ENCODE measurements at places on chromosomes 6 and 20. TPM values are rescaled to one million over a fixed set of nuclear protein-coding genes. Genes with fewer than 3 reads are reported as not detected.

GRCh38 chr6:63014290-63014689 is 197.0 kb upstream of the FKBP1C start:
- no peak for DNase-seq

GRCh38 chr6:144931172-144932035 is 646.3 kb downstream of the UTRN start:
- no peak for DNase-seq

DNA sequence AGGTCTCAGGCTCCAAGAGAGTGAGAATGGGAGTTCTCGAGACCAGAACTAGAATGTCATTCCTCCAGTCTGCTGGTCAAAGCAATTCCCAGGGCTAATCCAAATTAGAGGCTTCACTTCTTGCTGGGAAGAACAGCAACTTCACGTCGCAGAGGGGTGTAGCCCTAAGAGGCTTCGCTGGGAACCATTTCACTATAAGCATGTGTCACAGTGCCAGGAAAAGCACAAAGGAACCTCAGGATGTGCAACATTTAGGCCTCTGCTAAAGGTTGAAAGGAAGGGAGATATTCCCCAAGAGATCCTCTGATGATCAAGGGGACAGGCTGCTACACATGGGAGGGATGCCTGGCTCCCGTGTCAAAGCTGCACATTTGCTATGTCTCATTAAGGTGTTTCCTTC is 35.9 kb upstream of the NXT1 start:
- no peak for DNase-seq

DNA sequence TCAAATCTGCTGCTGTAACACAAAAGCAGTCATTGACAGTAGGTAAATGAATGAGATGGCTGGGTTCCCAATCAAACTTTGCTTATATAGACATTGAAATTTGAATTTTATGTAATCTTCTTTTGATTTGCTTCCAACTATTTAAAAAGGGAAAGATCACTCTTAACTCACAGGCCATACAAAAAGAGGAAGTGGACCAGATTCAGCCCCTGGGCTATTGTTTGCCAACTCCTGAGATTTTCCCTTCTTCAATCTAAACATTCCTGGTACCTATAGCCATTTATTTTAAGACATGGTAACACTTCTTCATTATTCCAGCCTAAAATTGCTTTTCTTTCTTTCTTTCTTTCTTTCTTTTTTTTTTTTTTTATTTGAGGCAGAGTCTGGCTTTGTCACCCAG is 260.6 kb downstream of the TFAP2A start:
- no peak for DNase-seq

DNA sequence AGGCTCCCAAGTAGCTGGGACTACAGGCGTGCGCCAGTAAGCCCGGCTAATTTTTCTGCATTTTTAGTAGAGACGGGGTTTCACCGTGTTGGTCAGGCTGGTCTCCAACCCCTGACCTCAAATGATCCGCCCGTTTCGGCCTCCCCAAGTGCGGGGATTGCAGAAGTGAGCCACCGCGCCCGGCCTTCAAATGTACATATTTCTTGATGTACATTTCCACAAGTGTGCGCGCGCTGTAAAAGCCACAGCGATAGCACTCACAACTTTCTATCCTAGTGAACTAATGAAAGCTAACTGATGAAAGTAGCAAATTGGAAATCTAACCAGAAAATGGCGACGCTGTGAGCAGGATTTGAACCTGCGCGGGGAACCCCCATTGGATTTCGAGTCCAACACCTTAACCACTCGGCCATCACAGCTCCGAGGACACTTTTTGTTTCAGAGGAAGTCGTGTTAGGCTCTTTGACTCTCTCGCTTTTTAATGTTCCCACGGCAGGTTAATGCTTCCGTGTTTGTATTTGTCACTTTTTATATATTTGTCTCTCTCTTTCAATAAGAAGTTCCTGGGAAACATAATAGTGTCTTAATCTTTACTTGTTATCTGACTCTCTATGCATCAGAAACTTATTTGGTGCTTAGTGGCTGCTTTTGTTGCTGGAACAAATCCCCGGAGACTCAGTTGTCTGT is 199.4 kb upstream of the ZNF184 start:
- DNase-seq, result no peak

DNA sequence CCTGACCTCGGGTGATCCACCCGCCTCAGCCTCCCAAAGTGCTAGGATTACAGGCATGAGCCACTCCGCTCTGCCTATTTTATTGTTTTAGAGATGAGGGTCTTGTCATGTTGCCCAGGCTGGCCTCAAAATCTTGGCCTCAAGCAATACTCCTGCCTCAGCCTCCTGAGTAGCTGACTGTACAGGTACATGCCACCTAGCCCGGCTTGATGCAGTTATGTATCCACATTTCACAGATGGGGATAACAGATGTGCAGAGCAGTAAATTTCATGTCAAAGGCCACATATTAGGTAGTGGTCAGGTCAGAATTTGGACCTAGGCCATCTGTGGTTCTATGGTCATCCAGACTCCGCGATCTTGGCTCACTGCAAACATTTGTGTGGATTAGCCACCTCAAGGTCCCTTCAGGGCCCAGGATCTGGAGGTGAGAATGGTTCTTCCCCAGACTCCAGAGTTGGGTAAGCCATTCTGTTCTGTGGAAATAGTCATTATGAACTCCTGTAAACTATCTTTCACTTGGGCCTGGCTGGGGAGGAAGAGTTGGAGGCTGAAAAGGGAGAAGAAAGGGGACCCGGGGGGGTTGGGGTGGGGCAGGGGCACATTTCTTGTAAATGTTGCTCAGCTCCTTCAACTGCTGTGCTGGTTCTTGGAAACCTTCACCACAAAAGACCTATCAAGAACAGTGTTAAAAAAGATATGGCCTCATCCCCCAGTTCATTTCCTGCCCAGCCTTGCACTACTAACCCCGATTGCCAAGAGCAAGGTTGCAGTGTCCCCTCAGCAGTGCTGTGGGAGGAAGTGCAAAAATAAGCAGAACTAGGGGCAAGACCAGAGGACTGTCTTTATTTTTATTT is 13.0 kb downstream of the PIM1 start:
- DNase-seq, result no peak

The SLCO4A1 gene
- 28.2 TPM for total RNA-seq

The EEF1A2 gene
- total RNA-seq, result 1.1 TPM

- no peak for DNase-seq
Observed at GRCh38 chr20:24658920-24659660, 189.7 kb downstream of the SYNDIG1 start.

DNA sequence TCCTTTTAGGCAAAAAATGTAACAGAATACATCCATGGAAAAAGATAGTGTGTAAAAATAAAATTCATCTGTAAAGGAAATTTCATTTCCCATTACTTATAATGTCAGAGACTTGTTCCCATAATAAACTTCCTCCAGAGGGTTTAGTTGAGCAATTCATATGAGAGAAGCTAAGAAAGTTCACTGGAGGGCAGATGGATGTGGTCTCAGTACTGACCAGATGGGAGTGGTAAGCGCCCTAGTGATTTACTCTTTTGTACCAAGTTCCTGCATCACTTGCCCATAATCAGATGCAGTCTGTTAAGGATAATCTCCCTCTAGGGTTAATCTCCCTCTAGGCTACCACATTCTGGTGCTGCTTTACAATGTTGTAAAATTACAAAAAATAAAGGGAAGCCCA is 61.7 kb downstream of the ESF1 start:
- no peak for DNase-seq

The APOM gene
- 2.6 TPM for total RNA-seq

The TUBB2B gene
- 80.7 TPM for total RNA-seq

The FOXQ1 gene
- total RNA-seq, result 0.18 TPM

The TRIM40 gene
- not detected for total RNA-seq

DNA sequence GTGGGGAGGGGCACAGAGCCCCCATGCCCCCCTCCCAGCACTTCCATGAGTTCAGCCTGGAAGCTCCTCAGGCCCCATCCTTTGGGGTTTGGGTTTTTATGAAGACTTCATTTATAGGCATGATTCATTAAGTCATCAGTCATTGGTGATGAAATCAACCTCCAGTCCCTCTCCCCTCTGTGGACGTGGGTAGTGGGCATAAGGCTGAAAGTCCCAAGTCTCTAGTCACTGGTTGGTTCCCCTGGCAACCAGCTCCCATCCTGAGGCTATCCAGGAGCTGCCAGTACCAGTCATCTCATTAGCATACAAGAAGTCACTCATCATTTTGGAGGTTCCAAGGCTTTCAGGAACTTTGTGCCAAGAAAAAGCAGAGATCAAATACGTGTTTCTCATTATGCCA is 9.2 kb downstream of the TGM3 start:
- DNase-seq, result no peak

DNA sequence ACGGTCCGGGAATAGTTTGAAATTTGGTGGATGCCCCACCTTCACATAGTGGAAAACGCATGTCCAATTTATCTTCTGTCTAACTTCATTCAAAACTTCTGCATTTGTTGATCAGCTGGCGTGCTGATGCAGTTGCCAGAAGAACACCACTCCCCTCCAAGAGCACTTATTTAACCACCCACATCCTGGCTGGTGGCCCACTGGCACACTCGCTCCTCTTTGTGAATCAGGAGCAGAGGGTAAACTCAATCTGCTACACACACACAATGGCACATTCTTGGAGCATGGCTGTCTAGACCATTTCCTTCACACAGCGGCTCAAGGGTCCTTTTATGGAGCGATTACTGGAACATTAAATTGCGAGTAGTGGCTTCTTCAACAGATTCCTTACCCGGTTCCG is 55.1 kb upstream of the CEP162 start:
- DNase-seq, result no peak

- DNase-seq, result peak; percentile 15
Observed at GRCh38 chr20:50727792-50728485, 3.4 kb upstream of the PARD6B start.

The ZNF322 gene
- total RNA-seq, result 38.7 TPM

- no peak for DNase-seq
Observed at GRCh38 chr20:9981829-9982228, 53.0 kb upstream of the ANKEF1 start.

- no peak for DNase-seq
Observed at GRCh38 chr6:127436578-127437110, 22.5 kb downstream of the KIAA0408 start.

The TUBB2A gene
- total RNA-seq, result 76.0 TPM

The RHAG gene
- not detected for total RNA-seq

DNA sequence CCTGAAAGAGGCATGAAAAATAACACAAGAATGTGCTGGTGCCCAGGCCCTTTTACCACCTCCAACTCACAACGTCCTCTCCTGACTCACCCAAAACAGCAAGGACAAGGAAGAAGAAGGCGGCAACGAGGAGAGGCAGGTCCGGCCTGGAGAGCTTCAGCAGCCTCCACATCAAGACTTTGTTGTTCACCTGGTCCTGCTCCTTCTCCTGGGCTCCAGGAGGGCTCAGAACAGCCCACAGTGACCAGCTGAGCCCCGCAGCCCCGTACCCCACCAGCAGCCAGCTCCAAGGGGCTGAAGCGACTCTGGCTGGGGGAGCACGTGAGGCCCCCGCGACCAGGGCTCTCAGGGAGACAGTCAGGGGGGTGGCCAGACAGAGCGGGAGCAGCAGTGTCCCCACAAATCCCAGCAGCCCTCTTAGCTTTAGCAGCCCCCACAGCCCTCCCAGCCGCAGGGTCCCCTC is 857 bp downstream of the TAP2 start:
- no peak for DNase-seq

The SLC25A27 gene
- 30.9 TPM for total RNA-seq

GRCh38 chr20:16314320-16314719 is 258.9 kb downstream of the KIF16B start:
- DNase-seq, result no peak

The DEFB124 gene
- total RNA-seq, result 3.2 TPM

DNA sequence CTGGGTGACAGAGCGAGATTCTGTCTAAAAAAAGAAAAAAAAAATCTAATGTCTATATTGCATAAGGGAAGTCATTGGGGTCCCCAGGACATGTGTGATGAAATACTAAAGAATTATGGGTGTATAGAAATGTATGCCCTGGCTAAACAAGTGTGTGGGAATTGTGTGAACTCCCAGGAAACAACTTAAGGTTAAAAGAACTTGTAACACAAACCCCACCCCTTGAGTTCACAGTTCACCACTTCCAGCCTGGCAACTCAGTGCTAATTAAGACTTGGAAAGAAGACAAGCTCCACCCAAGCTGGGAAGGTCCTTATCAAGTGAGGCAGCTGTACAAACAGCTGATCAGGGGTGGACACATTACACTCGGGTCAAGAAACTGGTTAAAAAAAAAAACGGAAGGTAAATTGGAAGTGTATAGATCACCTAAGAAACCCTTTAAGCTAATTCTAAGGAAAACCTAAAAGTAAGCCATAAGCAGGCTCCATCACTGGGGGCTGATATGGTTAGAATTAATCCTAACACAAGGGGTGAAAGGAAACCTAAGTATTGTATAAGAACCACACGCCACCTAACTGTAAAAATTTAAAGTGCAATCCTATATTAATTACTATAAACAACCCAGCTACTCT is 25.2 kb downstream of the HLA-A start:
- no peak for DNase-seq

- DNase-seq, result no peak
Observed at GRCh38 chr6:169700296-169700695, 1.5 kb downstream of the WDR27 start.

The MAK gene
- not detected for total RNA-seq

GRCh38 chr6:124490122-124490521 is 472.1 kb upstream of the RNF217 start:
- DNase-seq, result no peak

DNA sequence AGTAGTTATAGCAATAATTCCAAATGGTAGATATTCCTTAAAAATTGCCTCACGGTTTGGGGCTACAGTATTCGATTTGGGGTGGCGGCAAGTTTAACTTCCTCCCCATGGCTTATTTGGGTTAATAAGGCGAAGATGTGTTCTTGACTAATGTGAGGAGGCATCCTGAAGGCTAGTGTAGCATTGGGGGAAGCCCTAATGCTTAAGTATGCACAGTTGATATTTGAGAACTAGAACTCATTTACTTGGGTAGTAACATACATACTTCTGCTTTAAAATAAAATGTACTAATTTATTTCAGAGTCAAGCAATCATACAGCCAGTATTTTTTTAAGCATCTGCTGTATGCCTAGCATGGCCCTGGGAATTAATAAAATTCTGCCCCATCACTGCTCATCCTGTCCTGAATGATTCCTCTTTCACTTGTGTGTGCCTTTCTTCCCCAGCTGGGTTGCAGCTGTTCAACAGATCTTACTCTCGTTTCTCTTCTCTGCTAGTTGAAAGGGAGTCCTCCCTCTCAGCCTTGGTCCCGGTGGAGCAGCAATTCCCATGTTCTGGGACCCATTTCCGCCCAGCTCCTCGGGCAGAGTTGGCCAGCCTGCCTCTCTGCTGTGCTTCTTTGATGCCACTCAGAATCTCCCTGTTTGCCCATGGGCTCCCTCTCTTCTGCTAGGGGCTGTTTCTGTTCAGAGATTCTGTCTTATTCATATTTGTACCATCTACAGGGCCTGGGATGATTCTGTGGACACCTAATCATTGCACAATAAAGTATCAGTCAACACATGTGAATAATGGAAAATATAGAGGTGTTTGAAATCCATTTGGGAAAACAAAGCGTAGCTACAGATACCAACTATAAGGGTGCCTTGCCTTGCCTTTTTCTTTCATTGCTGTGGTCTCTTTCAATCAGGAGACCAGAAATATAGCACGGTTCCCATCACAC is 104.8 kb downstream of the ARID1B start:
- no peak for DNase-seq

- no peak for DNase-seq
Observed at GRCh38 chr6:12295558-12296254, 5.5 kb downstream of the EDN1 start.

The TMEM217 gene
- total RNA-seq, result 1.6 TPM
